NCI-H446 treated with DMSO at 0.1 percent for 48 hours (cell line): ENCODE measurements at places on chromosomes 12 and 14.

- no peak for DNase-seq
Measured at GRCh38 chr12:124706363-124706762, 139.0 kb upstream of the NCOR2 start.

- DNase-seq, result no peak
Measured at GRCh38 chr12:33634544-33634943, 194.9 kb upstream of the SYT10 start.

GRCh38 chr12:119942386-119942785 is 46.6 kb upstream of the BICDL1 start:
- DNase-seq, result no peak

GRCh38 chr14:67524634-67524963 is 8.5 kb upstream of the PLEKHH1 start:
- DNase-seq, result no peak

DNA sequence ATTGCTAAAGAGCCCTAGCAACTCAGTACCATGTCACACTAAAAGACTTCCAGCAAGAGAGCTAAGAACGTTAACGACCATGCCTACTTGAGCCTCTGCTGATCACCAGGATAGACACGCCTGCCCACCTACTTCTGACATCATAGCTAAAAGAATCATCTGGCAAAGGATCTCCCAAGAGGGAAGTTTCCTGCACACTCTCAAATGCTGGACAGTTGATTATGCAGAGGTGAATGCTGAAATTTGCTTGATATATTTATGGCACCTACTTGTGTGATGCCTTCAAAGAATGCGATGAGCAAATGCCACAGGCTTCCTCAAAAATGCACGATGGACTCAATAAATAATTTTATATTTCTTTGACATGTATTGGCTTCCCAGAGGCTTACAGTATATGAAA is 113.6 kb downstream of the GALC start:
- DNase-seq, result no peak

DNA sequence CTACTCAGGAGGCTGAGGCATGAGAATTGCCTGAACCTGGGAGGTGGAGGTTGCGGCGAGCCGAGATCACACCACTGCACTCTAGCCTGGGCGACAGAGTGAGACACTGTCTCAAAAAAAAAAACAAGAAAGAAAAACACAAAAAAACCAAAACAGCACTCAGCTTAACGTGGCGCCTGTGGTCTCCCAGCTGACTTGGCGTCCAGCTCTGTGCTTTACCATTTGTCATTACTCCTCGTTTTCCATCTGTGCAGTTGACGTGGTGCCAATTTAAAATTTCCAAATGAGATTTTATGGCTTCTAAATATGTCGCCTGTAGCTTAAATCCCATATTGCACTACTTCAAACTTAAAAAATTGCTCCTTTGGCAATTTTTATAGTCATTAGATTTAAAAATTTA is 2.0 kb downstream of the MGP start:
- peak; percentile 90 for DNase-seq

GRCh38 chr12:127083008-127083949 is 1183.7 kb upstream of the TMEM132C start:
- no peak for DNase-seq

GRCh38 chr14:101504096-101504948 is 57.0 kb upstream of the DIO3 start:
- DNase-seq, result no peak

GRCh38 chr12:105954951-105955931 is 183.5 kb downstream of the NUAK1 start:
- no peak for DNase-seq

- DNase-seq, result no peak
Measured at GRCh38 chr12:121711361-121712189, 977 bp upstream of the TMEM120B start.

DNA sequence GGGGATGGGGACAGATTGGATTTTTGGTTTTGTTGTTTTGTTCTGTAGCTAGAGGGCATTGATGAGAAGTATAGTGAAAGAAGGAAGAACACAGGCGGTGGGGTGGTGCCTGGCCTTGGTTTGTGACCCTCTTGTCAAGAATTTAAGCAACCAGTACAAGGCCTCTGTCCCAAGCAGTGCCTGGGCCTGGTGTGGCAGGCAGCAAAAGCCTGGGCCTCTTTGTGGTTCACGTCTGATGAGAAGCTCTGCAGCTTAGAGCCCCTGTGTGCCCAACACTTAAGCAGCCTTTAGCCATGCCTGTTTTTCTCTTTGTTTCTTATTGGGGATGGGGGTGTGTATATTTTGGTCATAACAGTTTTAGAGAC is 98.0 kb downstream of the PPP2R5C start:
- DNase-seq, result no peak

DNA sequence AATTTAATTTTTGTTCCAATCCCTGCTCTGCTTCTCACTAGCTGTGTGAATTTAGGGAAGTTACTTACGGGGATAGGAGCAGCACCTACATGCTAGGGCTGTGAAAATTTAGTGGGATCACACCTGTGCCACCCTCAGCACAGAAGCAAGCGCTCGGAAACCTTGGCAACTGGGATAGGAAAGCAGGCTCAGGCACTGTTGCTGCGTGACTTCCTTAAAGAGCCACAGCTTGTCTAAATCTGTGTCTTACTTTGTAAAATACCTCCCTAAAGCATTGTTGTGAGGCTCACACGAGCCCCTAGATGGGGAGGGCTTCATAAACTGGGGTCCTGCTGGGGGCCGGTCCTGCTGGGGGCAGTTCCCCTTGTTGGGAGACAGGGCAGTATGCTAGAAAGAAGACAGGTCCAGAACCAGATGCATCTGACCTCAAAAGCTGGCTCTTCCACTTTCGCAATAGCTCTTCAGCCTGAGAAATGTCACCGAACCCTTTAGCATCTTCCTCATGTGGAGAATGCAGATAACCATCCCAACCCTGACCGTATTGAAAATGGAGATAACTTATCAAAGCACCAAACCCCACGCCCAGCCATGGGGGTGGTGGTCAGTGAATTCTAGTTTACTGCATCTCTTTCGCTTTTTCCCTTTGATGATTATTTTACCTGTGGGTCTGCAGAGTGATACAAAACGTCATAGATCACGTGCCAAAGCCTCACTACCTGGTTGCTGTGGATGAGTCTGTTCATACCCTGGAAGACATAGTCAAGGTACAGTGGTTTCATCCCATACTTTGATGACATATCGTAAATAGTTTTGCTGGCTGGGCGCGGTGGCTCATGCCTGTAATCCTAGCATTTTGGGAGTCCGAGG is 54.1 kb downstream of the AK7 start:
- no peak for DNase-seq

- no peak for DNase-seq
Measured at GRCh38 chr12:115004470-115005146, 320.6 kb upstream of the TBX3 start.

GRCh38 chr12:85191-85666 is 18.7 kb downstream of the IQSEC3 start:
- peak; percentile 98 for DNase-seq

DNA sequence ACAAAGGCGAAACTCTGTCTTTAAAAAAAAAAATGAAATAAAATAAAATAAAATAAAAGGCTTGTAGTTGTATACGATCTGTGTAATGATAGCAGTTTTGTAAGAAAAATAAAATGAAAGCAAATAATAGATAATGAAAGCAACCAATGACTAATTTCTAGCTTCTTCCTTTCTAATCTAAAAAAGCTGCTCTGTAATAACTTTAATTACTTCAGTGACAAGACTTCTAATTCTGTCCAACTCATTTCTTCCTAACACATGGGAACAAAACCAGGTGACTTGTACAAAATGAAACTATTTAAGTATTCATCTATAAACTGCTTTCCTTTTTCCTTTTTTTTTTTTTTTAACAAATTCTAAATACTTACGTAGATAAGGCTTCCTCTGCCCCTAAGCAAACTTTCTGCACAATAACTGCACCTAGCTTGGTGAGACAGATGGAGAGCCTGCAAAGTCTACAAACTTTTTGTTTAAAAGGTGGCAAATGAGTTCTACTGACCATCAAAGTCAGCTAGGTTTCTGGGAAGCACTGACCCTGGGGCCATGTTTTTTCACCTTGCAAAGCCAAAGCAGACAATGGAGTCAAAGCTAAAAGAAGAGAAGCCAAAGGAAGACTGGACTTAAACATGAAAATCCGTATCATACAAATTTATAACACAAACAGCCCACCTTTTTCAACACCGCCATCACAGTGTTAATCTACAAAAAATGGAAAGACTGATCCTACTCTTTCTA is 28.2 kb downstream of the DENND5B start:
- no peak for DNase-seq
